CD4-positive, alpha-beta T cell treated with Interleukin-2 at 100 ng/mL for 4 hours (primary cell): ENCODE measurements at places on chromosomes 6 and 20.

DNA sequence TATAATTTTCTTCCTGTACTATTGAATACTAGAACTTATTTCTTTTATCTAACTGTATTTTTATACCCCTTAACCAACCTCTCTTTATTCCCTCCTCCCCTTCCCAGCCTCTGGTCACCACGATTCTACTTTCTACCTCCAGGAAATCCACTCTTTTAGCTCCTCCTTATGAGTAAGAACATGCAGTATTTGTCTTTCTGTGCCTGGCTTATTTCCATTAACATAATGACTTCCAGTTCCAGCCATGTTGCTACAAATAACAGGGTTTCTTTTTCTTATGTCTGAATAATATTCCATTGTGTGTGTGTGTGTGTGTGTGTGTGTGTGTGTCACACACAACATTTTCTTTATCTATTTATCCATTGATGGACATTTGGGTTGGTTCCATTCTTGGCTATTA is 152.3 kb upstream of the OLIG3 start:
- DNase-seq = no peak

DNA sequence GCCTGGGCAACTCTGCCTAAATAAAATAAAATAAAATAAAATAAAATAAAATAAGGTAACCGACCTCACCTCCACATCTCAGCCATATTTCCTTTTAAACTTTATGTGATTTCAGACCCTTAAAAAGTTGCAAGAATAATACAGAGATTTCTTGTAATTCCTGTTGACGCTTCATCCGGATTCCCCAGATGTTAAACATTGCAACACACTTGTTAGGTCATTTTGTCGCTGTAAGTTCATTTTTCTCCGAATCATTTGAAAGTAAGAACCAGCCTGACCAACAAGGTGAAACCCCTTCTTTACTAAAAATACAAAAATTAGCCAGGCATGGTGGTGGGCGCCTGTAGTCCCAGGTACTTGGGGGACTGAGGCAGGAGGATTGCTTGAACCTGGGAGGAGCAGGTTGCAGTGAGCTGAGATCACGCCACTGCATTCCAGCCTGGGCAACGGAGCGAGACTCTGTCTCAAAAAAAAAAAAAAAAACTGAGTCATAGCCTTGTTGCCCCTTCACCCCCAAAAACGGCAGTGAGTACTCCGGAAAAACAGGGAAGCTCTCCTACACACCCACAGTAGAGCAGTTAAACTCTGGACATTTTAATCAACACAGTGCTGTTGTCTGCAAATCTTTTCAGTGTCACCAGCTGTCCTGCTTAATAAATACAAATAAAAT is 5.9 kb downstream of the PYGB start:
- no peak for DNase-seq

GRCh38 chr6:139290787-139291311 is 949 bp downstream of the TXLNB start:
- peak; percentile 77 for DNase-seq

DNA sequence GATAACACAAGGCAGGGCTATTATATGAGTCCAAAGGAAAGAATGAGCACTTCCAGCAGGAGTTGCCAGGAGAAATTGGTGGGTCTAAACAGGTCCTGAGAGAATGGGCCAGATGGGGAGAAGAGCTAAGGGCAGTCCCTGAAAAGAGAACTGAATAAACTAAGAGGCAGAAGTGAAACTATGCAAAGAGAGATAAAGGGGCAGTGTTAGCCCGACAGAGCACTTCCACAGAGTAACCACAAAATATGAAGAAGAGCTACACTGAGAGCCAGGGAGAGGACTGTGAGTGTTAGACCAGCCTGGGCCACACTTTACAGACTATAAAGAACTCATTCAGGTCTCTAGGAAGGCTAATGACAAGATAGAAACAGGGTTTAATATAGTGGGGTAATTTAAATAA is 43.8 kb downstream of the RALGAPA2 start:
- no peak for DNase-seq

DNA sequence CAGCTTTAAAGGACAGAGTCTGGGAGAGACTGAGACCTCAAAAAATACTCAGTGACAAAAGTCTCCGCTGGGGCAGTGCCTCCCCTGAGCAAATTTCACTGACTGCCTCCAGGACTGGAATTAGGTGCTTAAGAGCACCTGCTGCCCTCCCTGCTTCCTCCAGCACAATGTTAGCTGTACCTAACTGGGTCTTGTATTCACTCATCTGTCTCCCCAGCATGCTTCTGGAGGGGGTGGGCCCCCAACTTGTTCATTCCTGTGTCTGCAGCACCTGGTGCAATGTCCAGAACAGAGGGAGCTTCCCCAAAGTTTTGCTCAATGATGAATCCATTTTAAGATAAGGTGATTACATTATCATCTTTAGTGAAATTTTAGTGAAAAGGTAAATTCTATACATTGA is 650.7 kb downstream of the KIF16B start:
- no peak for DNase-seq

DNA sequence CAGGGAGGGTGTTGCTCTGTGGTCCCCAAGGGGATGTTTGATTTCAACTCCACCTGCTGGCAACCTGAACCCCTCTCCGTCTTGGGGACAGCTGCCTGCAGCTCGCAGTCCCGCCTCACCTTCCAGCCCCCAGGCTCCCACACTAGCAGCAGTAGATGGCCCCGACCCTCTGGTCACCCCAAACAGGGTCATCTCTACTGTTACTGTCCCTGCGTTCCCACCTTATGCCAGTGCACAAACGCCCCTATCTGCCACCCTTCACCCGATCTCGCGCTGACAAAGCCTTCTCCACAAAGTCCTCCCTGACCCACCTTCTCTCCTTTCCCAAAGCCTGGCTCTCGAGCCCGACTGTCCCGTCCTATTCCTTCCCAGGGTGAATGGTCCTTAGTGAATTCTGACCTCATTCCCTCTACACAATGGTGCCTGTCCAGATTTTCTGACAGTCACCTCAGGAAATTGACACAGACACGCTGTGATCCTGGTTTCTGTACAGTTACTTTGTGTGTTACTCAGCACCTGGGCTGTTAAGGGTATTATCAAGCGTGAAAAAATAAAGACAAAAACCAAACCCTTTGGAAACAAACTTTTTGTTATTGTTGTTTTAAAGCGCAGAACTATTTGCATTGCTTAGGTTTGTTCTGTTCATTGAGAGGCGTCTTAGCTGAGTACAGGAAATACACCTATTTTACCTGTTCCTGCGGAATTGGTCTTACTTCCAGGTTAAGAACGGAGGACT is 728 bp downstream of the FUT9 start:
- no peak for DNase-seq
